OCI-LY7 (cell line): ENCODE measurements at places on chromosomes 7 and 10. TPM values are rescaled to one million over a fixed set of nuclear protein-coding genes. Genes with fewer than 3 reads are reported as not detected.

DNA sequence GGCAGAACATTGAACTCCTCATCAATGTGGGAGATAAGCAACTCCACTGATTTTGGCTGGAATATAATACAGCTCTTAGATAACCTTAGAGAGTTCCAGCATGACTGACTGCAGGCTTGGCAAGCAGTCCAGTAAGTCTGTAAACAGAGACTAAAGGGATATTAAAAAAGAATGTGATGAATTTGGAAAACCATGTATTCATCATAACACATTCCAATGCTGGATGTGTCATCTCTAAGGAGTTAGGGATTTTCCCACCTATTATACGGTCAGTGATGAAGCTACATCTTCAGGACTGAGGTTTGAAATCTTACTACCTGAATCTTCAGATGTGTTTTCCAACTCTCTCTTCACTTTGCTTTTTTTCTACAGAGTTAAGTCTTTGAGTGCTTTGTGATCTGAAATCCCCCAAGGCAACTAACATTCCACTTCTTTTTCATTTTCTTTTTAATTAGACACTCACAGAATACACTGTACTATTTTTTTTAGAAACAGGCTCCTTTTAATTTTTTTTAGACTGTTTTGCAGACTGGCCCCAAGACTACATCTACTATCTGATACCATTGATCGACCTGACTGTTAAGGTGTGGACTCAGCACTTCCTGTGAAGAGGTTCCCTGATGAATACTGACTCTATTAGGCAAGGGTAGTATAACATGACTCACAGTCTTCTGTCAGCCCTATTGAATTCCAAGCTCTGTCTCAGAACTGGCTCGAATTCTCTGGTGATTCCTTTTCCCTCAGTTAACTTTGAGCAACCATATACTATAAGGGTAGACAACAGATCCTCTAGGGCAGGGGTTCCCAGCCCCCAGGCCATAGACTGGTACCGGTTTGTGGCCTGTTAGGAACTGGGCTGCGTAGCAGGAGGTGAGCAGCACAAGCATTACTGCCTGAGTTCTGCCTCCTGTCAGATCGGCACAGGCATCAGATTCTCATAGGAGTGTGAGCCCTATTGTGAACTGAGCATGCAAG is 678.2 kb downstream of the GRM8 start:
- no peak for DNase-seq

BICC1 gene
- not detected in 2 replicates for total RNA-seq

CLIP2 gene
- total RNA-seq = 6.3 and 7.2 TPM in 2 replicates

STK31 gene
- 0.40 TPM in 1 of 2 replicates, not detected in the other for total RNA-seq

- no peak for DNase-seq
Measured at GRCh38 chr7:145850636-145851035, 266.0 kb upstream of the CNTNAP2 start.

- peak; percentile 94 for DNase-seq
Measured at GRCh38 chr10:109912335-109913281, 10.7 kb downstream of the XPNPEP1 start.

GRCh38 chr7:120405652-120406051 is 132.7 kb downstream of the KCND2 start:
- no peak for DNase-seq

OR9A2 gene
- 0.37 and 0.53 TPM in 2 replicates for total RNA-seq

DNA sequence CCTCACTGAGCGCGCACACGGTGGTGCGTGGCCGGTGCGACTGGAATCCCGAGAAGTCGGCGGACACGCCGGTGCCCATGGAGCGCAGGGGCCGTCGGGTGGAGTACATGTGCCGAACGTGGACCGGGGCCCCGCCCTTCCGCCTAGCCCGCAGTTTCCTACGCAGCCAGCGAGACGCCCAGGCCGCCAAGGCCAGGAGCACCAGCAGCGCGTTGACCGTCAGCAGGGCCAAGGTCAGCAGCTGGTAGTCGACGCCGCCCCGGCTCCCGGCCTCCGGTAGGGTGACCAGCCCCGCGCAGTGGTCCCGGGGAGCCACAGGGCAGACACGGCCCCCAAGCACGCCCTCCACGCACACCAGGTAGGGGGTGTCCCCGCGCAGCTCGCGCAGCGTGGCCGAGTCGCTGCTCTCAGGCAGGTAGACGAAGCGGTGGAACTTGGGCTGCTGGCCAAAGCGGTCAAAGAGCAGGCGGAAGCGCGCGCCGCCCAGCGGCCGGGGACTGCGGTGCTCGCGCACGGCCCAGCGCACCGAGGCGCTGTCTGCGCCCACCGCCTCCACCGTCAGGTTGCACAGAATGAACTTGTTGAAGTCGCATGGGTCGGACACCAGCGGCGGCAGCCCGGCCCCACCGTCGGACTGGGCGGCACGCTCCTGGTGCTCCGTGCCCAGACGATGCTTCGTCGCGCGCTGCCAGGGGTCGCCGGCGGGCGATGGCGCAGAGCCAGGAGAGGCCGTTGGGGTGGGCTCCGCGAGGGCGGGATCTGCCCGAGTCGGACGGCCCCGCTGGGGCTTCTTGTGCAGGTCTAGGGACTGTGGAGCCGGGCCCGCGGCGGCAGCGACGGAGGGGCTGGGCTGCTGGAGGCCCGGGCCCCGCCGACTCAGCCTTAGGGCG is 2.2 kb downstream of the TRIL start:
- DNase-seq = no peak

DNA sequence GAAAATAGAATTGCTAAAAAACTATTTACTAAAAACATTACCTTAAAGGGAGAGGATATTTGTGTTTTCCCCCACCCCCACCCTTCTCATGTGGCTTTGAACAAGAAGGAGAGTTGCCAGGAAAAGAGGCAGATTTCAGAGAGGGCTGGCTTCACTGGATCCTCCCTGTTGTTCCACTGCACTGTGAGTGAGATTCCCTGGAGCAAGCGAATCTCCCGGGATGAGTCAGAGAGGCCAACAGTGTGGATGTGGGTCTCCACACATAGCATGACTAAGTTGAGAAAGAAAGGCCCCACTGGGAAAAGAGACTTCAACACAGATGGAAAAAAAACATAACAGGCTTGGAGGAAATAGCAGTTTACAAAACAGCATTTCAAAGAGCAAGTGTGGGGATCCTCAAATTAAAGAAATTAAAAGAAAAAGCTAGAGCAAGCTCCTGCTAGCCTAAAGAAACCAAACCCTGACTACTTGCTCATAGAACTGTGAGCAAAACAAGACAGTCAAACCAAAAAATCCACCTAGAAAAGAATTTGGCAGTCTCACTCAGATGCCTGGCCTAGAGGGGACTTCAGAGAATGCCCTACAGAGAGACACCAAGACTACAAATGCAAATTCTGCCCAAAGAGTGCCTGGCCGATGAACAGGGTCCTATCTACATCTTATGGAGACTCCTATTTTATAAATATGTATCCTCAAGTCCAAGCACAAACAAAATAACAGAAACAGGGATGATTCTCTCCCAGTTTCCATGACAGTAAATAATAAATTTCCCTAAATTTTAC is 3.4 kb downstream of the CAV1 start:
- no peak for DNase-seq

GRCh38 chr7:151115121-151115835 is 29.0 kb downstream of the AGAP3 start:
- DNase-seq = no peak

DNA sequence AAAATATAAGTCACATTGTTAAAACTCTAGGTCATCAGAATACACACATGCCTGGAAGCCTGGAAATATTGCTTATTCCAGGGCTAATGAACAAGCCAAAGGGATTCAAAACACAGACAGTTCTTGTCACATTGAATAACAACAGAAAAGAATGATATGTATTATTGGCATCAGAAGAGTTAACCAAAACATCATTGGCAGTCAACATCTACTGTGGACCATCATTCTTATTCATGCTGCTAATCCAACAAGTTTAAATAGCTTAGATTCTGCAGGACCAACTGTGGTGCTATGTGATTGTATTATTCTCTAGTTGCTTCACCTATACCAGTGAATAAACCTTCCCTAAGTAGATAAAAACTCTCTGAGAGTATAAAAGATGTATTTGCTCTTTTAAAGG is 198.3 kb downstream of the NEBL start:
- no peak for DNase-seq

DNA sequence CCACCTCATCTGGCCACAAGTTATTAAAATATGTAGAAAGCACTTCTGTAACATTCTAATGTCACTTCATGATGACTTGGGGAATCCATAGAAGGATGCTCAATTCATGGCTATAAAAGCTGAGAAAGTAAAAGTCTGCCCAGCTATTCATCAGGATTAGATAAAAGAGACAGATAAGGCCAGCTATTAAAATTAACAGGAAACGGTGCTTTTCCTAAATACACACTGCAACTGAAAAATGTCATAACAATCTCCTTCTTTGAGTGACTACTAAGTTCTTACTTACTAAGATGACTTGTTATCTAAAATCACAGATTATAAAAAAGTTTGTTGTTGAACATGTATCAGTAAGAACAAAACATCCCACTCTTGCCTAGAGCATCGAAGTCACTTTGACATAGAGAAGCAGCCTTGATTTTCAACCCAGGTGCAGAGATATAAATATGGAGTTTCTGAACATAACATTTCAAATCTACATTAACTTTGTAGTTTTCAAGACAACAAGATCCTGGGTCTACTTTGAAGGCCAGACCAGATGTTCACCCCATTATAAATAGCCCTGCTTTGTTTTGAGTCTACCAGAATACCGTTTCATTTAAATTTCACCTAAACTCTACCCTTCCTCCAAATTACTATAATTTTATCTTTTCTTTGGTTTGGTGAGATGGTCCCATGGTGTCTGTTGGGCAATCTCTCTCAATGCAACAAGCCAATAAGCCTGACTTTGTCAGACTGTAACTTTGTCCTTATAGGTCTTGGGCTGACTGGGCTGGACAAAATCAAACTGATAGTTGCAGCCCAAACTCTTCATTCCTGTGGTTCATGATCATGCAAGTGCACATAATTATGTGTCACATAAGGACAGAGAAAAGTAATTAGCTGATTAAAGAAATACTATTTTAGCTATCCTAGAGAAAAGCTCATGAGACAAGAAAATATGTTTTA is 24.0 kb downstream of the HYCC1 start:
- peak; percentile 87 for DNase-seq

SFRP5 gene
- total RNA-seq = not detected in 2 replicates

UNCX gene
- not detected in 2 replicates for total RNA-seq

DNA sequence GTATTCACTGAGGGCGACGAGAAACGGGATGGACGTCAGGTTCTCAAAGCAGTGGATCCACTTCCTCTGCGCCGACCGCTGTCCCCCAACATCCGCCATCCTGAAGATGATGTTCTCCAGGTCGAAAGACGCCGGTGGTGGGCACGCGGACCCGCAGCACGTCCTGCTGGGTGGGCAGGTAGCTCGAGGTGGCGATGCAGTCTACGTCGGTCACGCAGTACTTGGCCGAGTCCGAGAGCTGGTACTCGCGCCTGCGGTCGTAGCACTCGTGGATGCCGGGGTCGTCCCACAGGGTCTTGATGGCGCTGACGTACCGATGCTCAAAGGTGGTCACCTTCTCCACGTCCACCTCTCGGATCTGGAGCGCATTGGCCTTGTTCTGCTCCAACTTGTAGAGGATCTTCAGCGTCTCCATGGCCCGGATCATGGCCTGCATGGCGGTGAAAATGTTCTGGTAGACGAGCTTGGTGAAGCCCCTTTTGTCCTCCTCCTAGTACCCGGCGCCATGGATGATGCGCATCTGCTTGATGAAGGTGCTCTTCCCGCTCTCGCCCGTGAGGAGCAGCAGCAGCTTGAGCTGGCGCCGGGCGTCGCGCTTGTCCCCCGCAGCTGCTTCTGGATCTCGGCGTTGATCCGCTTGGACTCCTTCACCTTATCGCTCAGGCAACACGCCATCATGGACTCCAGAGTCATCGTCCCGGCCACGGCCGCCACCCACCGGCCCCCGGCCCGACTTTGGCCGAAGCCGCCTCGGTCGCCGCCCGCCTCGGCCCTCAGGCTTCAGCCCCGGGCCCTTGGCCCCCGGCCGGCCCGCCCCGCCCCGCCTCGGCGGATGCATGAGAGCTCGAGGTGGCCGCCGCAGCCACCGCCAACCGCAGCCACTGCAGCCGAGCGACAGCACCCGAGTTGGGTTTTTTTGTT is 122.9 kb upstream of the KCTD7 start:
- DNase-seq = no peak

DNA sequence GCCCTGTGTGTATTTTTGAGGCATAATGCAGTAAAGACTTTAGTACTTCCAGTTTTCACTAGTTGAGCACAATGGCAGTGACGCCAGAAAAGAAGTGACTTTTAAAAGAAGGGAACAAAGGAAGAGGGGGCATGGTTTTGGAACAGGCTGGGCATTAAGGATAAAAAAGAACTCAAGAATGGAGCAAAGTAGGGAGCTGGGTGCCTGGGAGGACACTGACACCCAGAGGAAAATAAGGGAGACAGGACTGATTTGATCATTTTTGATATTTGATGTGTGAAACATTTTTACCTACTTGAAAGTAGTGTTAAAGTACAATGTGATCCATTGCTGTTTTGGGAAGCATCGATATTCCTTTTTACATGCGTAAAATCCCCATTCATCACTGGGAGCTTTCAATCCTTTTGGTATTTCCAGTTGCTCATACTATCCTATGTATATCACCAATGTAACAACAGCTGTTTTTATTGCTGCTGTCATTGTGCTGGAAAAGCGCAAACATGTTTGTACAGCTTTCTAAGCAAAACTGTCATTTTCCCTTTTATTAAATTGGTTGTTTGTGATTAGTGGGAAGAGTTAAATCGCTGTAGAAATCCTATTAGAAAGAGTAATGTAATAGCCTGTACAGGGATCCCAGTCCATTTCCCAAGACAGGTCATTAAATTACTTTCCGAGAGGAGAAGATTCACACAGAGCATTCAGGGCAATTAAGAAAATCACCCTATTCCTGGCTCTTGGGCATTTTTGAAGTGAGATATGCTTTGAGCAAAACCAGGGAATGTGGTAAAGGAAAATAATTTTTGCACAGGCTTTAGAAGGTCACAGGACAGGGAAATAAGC is 85.2 kb downstream of the ADAM12 start:
- no peak for DNase-seq

DNA sequence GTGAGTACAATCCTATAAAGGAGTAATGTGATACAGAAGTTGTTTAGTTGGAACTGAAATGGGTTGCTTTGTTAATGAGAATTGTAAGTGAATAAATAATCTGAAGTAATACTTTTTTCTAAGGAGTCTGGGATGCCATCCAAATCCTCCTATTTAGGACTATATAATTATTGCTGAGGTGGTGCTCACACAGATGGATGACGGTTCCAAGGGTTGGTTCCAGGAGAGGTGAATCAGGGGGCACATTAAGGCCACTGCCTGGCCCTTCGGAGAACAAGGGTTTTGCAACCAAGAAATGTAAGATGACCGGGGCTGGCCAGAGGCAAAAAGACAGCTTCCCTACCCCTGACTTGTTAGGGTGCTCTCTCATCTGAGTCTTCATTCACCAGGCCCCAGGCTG is 352.7 kb downstream of the PHTF2 start:
- no peak for DNase-seq

SPDYE5 gene
- total RNA-seq = not detected in 2 replicates

- no peak for DNase-seq
Measured at GRCh38 chr7:125136341-125136740, 206.7 kb upstream of the POT1 start.

- DNase-seq = no peak
Measured at GRCh38 chr7:146096994-146097393, 19.6 kb upstream of the CNTNAP2 start.

IFIT3 gene
- 0.17 and 0.39 TPM in 2 replicates for total RNA-seq
